ENCODE measurements at places on chromosomes 16 and 17. TPM values are rescaled to one million over a fixed set of nuclear protein-coding genes. Genes with fewer than 3 reads are reported as not detected.

Gene KRT33A
- total RNA-seq = not detected

Gene TADA2A
- 28.1 TPM for total RNA-seq

GRCh38 chr16:75481475-75481874 is 13.8 kb downstream of the CHST6 start:
- DNase-seq = no peak

DNA sequence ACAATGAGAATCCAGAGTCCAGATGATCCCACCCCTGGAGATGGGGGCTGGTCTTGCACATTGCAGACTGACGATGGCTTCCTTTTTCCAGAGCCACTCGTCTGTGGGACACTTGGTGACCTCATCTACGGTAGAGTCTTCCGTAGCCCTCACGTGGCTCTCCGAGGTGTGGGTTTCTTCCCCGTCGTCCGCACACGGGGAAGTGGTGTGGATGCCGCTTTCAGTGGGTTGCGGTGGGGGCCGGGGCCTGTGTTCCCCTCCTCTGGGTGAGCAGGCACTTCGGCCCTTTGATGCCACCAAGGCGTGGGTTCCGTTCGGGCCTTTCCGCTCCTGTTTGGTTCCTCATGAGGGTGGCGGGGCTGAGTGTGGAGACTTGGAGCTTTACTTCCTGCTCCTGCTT is 21.4 kb downstream of the BAIAP2 start:
- DNase-seq = no peak

DNA sequence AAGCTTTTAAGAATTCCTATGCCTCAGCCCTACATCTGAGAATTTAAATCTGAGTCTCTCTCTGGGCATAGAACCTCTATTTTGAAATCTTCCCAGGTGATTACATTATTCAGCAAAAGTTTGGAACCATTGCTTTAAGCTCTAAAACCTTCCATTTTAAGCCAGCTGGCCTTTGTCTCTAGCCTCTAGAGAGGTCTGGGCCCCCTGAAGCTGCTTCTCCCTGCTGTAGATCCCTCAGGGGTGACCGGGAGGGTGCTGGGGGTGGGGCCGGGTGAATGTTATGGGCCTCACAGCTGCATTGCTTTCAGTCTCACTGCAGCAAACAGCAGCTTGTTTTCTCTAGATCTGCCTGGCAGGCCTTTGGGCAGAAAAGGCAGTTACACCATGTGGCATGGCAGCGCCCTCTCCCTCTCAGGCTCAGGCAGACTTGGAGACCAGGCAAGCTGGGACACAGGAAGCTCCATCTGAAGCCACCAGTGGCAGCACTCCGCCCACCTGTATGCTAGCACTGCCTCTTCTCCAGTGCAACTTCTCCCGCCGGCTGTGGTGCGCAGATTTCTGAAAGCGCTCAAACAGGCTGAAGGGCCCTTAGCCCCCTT is 66.3 kb downstream of the MPRIP start:
- no peak for DNase-seq

DNA sequence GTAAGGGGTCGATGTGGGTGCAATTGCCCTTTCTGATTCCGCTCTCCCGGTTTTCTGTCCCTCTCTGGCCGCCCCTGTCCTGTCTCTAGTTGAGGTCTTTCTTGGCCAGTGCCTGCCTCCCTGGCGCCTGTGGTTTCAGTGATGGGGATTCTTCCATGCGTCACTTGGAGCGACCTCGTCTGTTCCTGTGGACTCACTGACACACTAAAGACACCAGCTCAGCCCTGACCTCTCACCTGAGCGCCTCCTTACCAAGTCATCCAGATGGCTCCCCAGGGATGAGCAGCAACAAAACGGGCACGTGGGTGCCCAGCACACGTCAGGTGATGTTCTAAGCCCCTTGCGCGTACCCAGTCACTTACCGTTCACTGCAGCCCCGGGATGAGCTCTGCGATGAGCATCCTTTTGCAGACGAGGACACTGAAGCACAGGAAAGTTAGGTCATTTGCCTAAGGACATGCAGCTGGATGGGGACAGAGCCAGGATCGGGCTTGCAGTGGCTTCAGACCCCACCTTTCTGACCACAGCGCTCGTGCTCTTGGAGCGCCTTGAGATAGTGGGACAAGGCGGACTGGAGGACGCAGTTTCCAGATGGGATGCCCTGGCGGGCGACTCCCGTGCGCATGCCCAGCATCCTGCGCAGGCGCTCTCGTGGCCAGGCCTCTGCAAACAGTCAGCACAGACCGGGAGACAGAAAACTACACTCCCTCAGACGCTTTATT is 11.5 kb upstream of the LGALS3BP start:
- DNase-seq = no peak

Data from omental fat pad (tissue), 4 donors.